Prostate gland (tissue), 2 donors: ENCODE measurements at places on chromosomes 5 and 9. TPM values are rescaled to one million over a fixed set of nuclear protein-coding genes. Genes with fewer than 3 reads are reported as not detected.

TRPM6 gene
- total RNA-seq, result 0.36 TPM

SH3TC2 gene
- total RNA-seq, result 6.2 TPM

IL3 gene
- total RNA-seq, result not detected

STK32A gene
- 0.64 TPM for total RNA-seq

GPR150 gene
- 3.0 TPM for total RNA-seq

SPINK4 gene
- total RNA-seq, result not detected

OTULINL gene
- total RNA-seq, result 12.4 TPM

EQTN gene
- total RNA-seq, result 3.0 TPM

SLC4A9 gene
- not detected for total RNA-seq

ECSCR gene
- total RNA-seq, result 5.3 TPM

NPR3 gene
- 4.3 TPM for total RNA-seq

GRXCR2 gene
- not detected for total RNA-seq

DAP gene
- total RNA-seq, result 86.2 TPM

KYAT1 gene
- 13.1 TPM for total RNA-seq

HMMR gene
- total RNA-seq, result 1.8 TPM

ZSWIM6 gene
- total RNA-seq, result 13.7 TPM

NPR2 gene
- total RNA-seq, result 33.2 TPM

IFNK gene
- not detected for total RNA-seq

ZNF366 gene
- 2.0 TPM for total RNA-seq

SLC45A2 gene
- 0.09 TPM for total RNA-seq

TMEM174 gene
- total RNA-seq, result not detected

RBM22 gene
- 40.3 TPM for total RNA-seq

MRPS30 gene
- 77.7 TPM for total RNA-seq

FBP2 gene
- not detected for total RNA-seq

CARTPT gene
- 5.9 TPM for total RNA-seq

COL23A1 gene
- 6.1 TPM for total RNA-seq

IFNA8 gene
- total RNA-seq, result not detected

CSF1R gene
- 36.4 TPM for total RNA-seq

HAVCR1 gene
- 1.6 TPM for total RNA-seq

LCN9 gene
- total RNA-seq, result not detected

PCDHB16 gene
- total RNA-seq, result 4.4 TPM

AGGF1 gene
- 29.6 TPM for total RNA-seq

RASEF gene
- 36.4 TPM for total RNA-seq
